ENCODE measurements at places on chromosomes 13 and 19.
A peak's percentile ranks its signal among the peaks of the same experiment; 100 is the strongest.

GRCh38 chr13:40483601-40484000, 182.8 kb downstream of the FOXO1 start:
- DNase-seq: no peak

DNA sequence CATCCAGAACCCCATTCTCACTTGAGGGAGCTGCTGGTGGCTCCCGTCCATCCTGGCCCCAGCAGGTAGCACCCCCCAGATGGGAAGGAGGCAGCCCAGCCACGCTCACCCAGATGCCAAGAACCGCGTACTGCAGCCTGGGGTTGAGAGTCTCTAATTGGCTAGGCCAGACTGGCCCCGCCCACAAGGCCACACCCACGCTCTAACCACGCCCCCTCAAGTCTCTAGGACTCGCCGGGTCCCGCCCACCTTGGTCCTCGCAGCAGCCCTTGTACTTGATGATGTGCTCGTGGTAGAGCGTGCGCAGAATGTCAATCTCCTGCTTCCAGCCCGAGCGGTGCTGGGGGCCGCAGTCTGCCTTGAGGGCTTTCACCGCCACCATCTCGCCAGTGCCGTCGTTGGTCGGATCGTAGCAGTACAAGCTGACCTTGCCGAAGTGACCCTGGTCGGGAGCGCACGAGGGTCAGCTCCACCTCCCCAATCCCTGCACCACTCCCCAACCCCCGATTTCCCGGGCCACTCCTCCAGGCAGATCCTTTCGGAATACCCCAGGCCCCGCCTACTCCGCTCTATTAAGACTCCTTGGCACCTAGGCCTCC, 14.5 kb upstream of the ICAM3 start:
- DNase-seq: peak; percentile 54

DNA sequence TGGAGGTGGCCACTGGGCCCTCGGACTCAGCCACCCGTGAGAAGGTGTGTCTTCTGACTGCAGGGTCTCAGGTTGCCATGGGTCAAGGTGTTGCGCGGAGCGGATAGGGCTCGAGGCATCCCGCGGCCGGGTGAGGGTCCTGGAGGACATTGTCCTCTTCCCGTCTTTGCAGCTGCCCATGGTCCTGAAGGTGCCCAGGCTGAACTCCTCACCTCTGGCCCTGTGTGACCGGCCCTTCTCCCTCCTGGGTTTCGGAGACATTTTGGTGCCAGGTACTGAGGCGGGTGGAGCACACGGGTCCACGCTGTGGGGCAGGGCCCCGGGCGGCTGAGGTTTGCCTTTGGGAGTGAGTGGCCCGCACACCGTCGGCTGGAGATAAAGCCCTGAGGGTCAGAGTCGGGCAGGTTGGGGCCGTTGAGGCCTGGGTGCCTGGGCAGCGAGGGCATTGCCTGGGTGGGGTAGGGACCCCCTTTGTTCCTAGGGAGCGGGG, 15.6 kb upstream of the TMPRSS9 start:
- no peak for DNase-seq

GRCh38 chr19:32921624-32922023, 50.1 kb downstream of the CEP89 start:
- DNase-seq: no peak

GRCh38 chr19:38742906-38743305, 1.4 kb downstream of the CAPN12 start:
- no peak for DNase-seq

- DNase-seq: no peak
These were observed 965.6 kb downstream of the EFNB2 start for GRCh38 chr13:105569816-105570215.

GRCh38 chr13:40786568-40786996, 2.8 kb upstream of the SLC25A15 start:
- no peak for DNase-seq

GRCh38 chr13:45410001-45410400, 8.2 kb downstream of the SLC25A30 start:
- no peak for DNase-seq

GRCh38 chr19:14152713-14153112, 16.3 kb upstream of the ASF1B start:
- no peak for DNase-seq

DNA sequence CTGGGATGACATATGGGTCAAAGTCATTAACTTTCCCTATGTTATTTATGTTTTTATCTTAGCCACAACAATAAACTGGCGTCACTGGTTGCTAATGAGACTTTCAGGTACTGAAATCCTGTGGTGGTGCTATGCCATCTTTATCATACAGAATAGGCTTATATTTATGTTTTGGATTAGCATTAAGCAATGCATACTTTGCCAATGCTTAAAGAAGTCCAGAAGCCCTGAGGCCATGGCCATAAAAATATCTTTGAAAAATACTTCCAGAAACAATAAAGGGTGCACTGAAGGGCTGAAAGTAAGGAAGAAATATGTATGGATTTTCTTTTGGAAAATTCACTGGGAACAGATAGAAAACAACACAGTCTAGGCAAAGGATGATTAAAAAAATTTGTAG, 304.6 kb upstream of the SLC10A2 start:
- DNase-seq: no peak

DNA sequence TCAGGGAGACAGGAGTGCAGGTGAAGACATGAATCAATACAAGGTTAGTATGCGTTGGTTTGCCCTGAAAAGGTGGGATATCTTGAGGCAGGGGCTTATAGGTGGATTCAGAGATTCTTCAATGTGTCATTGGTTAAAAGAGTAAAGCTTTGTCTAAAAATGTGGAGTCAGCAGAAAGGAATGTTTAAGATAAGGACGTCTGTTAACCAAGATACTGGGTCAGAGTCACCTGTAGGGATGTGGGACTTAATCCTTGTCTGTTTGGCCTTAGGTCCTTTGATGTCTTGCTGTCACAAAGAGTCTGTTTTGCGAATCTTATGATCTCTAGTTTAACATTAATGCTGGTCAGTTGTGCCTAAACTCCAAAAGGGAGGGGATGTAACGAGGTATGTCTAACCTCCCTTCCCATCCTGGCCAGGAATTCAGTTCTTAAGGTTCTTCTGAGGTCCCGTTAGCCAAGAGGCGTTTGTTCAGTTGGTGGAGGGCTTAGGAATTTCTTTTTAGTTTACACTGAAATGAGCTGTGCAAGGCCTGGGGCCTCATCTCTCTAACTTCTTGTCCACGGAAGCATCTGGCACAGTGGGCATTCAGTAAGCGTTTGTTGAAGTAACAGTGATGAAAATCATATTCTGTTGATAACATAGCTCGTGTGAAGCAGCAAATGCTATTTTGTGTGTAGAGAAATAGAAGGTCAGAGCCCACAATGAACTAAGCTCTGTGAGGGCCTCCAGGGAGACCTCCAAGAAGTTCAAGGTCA, 96.2 kb upstream of the RNF113B start:
- no peak for DNase-seq

GRCh38 chr19:6271251-6271650, 8.5 kb downstream of the MLLT1 start:
- DNase-seq: no peak

DNA sequence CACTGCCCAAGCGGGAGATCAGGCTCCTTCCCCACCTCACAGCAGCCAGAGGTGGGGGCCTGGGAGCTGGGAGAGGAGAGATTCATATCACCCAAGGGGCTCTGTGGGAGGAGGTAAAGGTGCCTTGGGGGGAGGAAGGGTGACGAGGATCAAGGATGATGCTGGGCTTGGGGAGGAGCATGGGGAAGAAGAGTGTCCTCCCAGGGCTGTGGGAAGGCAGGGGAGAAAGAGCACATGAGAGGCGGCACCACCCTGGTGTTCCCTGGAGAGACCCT, 82.7 kb downstream of the ANKRD10 start:
- no peak for DNase-seq

DNA sequence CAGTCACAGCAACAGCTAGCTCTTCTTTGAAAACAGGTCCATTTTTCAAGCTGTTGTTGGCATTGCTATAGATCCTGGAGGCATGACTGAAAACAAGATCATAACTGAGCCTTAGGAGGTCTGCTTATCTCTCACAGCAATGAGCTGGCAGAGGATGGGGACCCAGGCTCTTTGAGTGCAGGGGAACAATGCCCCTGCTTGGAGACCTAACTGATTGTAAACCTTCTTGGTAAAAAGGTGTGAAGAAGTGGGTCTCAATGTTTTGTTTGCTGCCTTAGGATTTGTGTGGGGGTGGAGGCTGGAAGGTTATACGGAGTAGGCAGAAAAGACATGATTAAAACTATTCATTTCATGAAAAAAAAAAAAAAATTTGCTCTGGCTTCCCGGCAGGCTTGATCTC, 94.6 kb downstream of the EFNB2 start:
- no peak for DNase-seq

DNA sequence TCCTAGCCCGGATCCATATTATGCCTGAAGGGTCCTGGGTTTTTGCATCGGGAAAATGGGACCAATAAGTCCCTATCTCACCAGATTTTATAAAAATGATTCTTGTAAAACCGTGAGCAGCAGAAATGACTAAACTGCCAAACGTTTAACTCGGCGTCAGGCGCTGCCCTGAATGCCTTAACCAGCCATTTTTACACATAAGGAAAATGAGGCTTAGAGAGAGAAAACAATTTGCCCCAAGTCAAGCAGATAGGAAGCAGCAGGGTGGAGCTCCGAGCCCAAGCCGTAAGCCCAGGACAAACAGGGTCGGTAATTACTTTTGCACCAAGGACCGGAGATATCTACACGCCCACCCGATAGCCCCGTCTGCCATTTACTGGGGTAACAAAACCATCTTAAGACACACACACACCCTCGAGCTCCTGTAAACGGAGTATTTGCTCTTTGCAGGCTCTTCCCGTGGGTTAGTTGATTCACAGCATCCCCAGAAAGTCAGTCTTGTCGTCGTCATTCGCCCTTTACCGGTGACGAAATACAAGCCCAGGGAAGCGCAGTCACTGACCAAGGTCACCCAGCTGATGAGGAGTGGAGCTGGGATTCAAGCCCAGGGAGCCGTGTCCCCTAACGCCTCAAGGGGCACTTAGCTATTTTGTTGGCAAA, 16.0 kb upstream of the MRI1 start:
- peak; percentile 6 for DNase-seq

DNA sequence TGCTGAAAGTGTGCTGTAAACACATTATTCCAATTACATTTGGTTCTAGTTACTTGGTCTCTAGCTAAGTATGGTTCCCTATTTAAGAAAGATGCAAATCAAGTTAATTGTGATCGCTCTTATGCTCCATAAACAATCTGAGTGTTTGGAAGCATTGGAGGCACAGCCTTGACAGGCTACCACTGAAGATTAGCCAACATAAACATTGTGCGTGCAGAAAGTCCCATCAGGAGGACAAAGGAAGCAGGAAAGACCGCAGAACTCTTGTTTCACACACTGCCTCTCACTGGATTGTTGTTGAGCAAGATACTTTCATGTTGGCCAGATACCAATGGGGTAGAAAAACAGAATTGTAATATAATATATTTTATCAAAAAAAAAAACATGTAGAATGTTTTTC, 814.4 kb downstream of the EFNB2 start:
- no peak for DNase-seq

- DNase-seq: peak; percentile 25
These were observed 20.4 kb downstream of the NOSIP start for GRCh38 chr19:49559928-49560327.

DNA sequence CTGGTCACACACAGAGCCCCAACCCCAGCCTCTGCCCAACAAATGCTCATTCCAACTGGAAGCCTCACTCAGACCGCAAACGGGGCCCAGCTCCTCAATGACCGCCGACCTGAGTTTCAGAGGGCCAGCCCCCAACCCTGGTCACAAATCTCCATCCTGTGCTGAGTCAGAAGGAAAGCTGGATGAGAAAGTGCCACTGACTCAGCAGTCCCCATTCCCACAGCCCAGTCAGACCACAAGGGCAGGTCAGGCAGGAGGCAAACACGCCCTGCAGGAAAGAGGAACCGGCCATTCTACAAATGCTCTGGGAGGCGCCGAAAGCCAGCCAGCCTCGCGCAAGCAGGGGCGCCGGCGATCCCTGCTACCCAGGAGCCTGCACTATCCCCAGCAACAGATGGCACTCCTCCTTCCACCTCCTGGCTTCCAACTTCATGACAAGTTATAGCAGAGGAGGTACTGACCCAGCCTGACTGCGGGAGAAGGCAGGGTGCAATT, 14.1 kb upstream of the PRKD2 start:
- DNase-seq: no peak

DNA sequence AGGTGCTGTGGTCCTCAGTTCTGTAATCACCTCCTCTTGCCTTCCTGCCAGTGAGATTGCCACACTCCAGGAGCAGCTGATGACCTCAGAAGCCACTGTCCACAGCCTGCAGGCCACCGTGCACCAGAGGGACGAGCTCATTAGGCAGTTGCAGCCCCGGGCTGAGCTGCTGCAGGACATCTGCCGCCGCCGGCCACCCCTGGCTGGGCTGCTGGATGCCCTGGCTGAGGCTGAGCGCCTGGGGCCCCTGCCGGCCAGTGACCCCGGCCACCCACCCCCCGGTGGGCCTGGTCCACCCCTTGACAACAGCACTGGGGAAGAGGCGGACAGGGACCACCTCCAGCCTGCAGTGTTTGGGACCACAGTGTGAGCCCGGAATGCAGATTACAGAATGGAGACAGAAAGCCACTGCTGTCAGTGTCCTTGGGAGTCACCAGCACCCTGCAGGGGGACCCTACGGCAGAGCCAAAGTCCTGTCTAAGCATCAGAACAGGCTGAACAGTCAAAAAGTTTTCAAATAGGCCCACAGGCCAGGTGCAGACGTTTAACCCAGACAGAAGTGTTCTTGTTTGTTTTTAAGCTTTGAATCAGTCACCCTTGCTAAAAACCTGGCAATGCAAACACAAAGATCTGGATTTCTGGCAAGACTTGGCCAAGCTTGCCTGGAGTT, 4.2 kb downstream of the VMAC start:
- DNase-seq: no peak

- no peak for DNase-seq
These were observed 14.8 kb downstream of the KCTD12 start for GRCh38 chr13:76871432-76871831.

DNA sequence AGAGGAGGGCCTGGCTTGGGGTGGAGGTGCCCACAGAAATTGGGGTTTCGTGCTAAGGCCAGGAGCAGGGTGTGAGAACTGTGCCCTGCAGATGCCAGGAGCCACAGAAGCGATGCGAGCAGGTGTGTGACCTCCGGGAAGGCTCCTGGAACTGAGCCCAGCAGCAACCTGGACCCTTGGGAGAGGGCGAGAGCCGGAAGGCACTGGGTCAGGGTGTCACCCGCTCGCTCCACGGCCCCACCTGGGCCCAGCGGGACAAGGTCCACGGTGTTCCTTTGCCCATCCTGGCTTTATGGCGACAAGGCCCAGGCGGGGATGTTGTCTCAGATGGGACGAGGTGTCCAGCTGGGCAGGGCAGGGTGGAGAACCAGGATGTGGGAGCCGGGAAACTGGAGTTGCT, 4.2 kb downstream of the MISP start:
- DNase-seq: no peak

DNA sequence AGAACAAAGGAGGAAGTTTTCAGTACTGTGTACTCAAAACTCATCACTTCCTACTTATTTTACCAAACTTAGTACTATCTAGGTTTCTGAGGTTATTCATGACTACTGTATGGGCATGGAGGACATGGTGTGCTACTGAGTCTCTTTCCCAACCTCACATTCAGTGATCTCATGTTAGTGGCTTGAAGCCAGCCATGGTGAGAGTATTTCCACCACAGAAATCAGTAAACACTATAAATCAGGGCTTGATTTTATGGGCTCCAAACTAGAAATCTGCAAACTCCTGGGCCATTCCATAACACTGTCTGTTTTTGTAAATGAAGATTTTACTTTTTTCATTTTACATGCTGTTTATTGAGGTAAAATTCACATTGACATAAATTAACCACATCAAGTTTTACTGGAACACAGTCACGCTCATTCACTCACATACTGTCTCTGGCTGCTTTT, 19.7 kb downstream of the MED26 start:
- DNase-seq: no peak

Data from stimulated activated CD4-positive, alpha-beta T cell treated with anti-CD3 and anti-CD28 coated beads, Interleukin-4, amount 100 ng/mL, for 24 hours (primary cell).